ENCODE measurements at places on chromosomes 7 and 10. TPM values are rescaled to one million over a fixed set of nuclear protein-coding genes. Genes with fewer than 3 reads are reported as not detected.
A peak's percentile ranks its signal among the peaks of the same experiment; 100 is the strongest.

Gene CTTNBP2
- 1.8 TPM for total RNA-seq

Gene WNT8B
- not detected for total RNA-seq

Gene GCK
- total RNA-seq, result 0.19 TPM

Gene SLC26A3
- total RNA-seq, result 1,169 TPM

Gene ABCC2
- total RNA-seq, result 0.45 TPM

Gene TMEM236
- 57.4 TPM for total RNA-seq

Gene UPP1
- total RNA-seq, result 34.0 TPM

Gene RASSF4
- 13.1 TPM for total RNA-seq

Gene AMPH
- 1.1 TPM for total RNA-seq

DNA sequence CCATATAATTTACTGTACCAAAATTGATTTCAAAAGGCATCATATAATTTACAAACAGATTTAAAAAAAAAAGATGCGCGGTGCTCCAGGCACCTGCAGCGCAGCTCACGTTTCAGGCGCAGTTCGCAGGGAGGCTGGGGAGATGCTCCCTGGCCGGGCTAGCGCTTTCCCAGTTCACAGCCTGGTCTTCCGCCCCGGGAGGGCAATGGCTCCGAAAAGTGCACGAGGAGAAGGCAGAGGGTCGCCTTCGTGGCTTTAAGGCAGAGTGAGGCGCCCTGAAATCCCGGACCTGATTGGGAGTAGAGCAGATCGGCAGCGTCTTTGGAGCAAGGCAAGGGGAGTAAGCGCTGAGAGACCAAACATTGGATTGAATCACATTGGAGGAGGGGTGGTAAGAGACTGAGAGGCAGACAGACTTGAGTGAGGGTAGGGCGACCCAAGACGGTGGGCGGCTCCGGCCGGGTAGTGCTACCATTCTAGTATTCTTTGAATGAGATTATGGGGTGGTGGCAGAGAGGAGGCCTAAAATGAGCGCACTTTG lies 1.5 kb downstream of the NEUROG3 start:
- no peak for DNase-seq

- no peak for DNase-seq
Measured at GRCh38 chr7:158602905-158603772, 15.5 kb upstream of the PTPRN2 start.

- peak; percentile 36 for DNase-seq
Measured at GRCh38 chr10:14838582-14839304, 637 bp downstream of the HSPA14 start.

DNA sequence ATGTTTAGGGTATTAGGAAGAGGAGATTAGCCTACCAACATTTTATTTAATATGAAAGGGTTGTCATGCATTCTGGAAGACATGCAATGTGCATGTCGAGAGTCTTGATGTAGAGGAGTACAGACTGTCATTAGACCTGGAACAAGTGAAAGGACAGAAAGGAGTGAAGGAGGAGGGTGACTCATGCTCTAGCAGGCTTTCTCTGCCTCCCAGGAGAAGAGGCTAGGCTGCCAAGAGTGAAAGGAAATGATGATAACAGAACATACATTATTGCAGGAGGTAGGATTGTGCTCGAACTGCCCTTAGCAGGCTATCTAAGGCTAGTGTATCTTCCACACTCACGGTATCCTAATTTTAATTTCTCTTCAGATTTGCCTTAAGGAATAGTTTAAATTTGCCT lies 228.8 kb downstream of the EXOC4 start:
- DNase-seq, result no peak

DNA sequence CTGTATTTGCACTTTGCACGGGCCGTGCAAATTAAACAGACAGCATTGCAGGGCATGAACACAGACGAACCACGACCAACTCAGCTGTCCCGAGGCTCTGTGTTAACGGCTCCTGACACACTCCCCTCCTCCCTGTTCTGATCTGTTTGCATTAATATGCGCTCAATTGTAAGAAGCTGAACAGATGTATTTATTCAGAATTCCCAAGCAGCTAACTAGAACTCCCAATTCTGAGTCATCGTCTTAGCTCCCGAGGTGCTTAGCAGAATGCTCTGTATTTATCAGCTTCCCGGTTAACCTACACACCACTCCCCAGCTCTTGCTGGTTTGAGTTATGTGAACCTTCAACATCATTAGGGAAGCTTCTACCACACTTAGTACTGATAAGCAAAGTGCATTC lies 286.4 kb downstream of the PTPRN2 start:
- no peak for DNase-seq

DNA sequence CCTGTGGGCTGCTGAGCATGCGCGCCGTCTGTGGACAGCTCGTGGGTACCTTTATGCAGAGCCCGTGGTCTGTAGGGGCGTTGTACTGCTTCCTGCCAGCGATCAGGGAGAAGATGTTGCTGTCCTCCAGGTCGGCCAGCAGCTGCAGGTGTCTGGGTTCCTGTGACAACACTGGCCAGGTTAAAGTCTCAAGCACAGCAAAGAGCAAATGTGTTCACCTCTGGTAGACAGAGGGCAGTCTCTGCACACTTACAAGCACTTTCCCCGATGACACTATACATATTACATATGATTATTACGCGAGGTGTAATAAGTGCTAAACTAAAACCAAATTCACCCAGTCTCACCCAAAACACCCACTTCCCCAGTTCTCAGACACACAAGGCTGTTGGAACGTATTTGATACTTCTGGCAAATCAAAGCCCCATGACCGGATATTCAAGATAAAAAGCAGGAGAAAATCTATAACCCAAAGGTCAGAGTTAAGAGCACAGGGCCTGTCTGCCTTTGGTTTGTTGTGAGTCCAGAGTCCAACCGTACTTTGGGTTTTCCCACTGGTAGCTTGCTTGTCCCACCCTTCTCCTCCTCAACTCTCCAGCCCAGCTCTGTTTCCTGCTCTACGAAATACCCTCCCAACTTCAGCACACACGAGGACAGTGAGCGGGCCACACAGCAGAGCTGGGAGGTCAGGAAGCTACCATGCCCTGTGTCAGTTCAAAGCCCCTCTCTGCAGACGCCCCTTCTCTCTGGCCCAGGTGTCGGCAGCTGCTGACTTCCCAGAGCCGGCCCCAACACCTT lies 49.7 kb upstream of the DDC start:
- peak; percentile 66 for DNase-seq

DNA sequence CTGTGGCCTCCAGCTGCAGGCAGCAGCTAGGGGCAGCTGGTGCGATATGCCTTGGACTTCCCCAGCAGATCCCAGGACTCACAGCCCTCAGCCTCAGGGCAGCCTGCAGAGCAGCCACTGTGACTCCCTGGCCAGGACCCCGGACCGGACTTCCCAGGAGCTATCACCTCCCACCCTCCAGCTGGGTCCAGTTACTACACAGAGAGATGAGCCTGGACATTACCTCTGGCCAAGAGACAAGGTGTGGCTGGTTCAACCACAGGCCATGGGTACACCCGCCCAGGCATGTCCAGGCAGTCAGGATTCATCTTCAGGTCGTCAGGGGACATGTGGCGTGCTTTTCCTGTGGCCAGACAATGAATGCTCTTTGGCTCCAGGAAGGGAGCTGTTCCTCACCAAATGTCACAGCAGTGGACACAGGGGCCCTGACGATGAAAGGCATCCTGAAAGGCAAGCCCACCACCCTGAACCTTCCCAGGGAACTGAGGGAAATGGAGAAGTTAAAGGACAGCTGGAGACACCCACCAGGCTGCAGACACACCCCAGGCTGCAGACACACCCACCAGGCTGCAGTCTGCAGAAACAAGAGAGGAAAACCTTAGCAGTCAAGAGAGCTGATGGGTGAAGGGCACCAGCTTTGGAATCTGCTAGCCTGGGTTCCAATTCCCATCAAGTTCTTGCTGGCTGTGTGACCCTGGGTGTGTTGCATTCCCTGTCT lies 25.8 kb upstream of the NANOS1 start:
- no peak for DNase-seq

GRCh38 chr7:54116956-54117355 lies 425.2 kb upstream of the VSTM2A start:
- DNase-seq, result no peak

GRCh38 chr10:123681285-123681684 lies 15.1 kb downstream of the GPR26 start:
- no peak for DNase-seq

GRCh38 chr10:86644152-86644793 lies 10.1 kb upstream of the OPN4 start:
- no peak for DNase-seq

DNA sequence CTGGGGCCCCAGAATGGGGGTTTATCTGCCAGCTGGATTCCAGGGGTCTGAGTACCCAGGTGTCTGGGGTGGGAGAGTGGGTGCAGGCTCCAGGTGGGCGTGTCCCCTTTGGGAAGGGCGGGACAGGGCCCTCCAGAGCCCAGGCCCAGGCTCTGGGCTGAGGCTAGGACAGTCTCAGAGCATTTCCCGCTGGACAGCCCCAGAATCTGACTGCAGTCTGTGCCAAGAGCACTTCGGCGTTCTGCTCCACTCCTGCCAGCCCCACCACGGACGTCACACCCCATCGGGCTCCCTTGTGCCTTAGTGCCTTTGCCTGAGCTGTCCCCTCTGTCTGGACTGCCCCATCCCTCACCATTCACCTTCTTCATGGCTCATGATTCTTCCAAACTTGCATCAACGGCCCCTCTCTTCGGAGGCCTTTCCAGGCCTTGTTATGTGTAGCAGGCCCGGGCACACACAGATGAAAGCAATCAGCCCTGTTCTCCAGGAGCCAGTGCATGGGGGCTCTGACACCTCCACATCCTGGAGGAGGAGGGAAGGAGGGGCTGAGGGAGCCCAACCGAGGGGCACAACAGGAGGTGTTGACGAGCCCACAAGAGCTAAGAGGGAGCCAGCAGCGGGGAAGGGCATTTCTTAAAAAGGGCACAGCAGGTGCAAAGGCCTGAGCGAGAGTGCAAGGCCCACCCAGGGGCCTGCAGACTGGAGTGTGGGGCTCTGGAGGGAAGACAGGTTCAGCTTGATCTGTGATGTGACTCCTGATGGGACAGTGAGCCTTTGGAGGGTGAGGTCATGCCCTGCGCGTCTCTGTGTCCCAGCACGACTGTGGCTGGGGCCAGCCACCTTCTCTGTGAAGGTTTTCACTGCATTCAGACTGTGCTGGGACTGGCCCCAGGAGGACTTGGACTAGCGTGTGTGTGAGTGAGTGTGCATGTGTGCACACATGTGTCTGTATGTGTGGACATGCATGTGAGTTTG lies 41.7 kb downstream of the GTF2IRD1 start:
- DNase-seq, result no peak

DNA sequence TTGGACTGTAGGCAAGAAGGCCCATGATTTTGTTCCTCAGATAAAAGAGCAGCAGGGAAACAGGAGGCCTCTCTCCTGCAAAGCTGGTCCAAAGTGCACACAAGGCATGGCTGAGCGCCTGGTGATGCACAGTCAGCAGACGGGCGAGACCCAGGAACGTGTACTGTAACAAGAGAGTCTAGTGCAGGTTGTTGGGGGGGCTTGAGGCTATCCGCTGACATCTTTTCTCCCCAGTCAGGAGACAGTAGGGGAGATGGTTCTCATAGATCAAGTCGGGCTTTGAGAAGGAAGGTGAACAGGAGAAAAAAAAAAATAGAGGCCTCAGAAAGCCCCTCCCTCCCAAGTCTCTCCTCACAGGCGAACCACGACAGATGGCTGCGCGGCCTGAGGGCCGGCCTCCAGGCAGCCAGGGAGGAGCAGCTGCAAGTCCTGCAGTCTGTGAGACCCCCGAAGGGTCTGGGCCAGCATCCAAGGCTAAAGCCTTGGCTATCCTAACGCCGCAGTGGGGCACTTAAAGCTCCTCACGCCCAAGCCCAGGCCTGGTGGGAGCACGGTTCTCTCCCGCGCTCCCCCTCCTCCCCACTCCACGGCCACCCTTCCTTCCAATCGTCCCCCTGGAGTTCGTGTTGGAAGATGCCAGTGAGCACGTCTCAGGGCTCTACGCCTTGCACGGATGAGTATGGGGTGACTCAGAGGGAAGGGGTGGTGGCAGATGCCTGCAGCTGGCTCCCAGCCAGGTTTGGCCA lies 68.3 kb downstream of the PRKAG2 start:
- no peak for DNase-seq

DNA sequence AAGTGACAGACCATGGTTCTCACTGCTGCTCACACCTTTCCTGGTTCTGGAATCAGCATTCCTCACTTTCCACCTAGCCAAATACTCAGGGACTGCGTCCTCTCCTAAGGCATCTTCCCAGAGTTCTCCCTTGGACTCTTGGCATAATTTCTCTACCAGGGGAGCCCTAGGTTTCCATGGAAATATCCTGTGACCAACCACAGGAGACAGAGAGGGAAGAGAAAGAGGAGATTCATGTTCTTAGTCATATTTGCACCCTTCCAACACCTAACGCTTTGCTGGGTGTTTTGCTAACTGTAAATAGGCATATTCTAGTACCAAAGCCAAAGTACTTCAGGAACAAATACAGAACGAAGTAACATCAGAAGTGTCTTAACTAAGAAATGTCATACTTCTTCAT lies 28.6 kb downstream of the DENND11 start:
- DNase-seq, result no peak

GRCh38 chr7:135385209-135385608 lies 124.7 kb downstream of the CNOT4 start:
- no peak for DNase-seq

DNA sequence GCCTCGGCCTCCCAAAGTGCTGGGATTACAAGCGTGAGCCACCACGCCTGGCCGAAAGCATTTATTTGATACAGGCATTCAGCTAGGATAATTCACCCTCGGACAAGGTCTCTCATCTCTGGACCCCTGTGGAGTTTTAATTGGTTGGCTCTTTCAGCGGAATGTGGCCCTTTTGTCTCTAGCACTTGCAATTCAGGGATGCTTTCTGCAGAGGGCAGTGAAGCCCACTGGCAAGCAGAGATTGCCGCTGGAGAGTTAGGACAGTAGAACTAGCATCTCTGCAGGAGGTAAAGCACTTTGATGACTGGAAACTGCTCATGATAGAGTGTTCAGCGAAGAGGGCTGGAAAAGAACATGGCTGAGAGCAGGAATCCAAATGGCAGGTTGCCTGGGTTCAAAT lies 62.0 kb downstream of the SUFU start:
- no peak for DNase-seq

DNA sequence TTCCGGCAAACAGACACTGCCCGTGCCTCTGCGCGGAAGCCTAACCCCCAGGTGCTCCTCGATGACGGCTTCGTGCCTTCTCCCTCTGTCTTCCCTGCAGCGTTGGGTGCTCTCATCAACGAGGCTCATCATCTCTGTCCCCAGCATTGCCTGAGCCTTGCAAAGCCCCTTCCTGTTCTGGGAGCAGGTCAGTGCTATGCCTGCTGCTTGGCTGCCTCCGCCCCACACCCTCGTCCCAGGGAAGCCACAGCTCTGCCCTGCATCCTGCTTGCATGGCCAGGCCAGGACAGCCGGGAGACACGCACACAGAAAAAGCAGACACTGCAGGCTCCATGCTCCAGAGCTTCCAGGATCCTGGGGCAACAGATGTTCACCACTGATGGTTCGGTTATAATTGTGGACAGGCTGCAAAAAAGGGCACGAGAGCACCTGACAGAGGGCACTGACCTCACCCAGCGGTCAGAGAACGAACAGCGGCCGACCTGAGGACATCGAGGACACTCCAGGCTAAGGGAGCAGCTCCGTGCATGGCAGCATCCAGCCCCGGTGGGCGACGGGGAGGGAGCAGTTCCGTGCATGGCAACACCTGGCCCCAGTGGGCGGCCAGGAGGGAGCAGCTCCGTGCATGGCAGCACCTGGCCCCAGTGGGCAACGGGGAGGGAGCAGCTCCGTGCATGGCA lies 265.5 kb downstream of the PTPRN2 start:
- DNase-seq, result no peak

Measured in colonic mucosa (tissue), 4 donors.